ENCODE measurements at places on chromosomes 2 and 18.
A peak's percentile ranks its signal among the peaks of the same experiment; 100 is the strongest.

- no peak for DNase-seq
These were observed 983.0 kb upstream of the SLC39A10 start for GRCh38 chr2:194674043-194674442.

DNA sequence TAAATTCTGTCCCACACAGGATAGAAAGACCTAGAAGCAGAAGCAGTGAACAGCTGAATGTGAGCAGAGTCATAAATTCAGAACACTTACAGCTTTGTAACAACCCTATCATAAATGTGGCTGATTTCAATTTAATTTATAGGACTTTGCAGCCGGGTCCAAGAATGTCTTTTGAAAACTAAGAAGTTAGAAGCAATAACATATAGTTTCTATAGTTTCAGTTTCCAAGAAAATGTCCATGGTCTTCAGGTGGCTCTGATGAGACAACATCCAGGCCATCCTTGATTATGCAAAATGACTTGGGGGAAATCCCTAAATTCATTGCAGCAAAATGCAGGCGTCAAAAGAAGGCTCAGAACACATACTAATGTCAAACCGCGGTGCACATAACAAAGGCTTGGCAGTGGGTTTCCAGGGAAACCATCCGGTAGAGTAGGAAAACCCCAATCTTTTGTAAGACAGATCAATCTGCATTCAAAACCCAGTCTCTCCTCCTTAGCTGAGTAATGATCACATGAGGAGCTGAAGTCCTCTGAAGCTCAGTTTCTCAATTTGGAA, 442.2 kb upstream of the ID2 start:
- DNase-seq = no peak

- no peak for DNase-seq
These were observed 43.0 kb downstream of the CENPO start for GRCh38 chr2:24836206-24836605.

GRCh38 chr2:33111002-33111446, 164.3 kb downstream of the LTBP1 start:
- no peak for DNase-seq

GRCh38 chr18:40235323-40235722, 1719.7 kb upstream of the PIK3C3 start:
- DNase-seq = no peak

- DNase-seq = no peak
These were observed 287.0 kb downstream of the PHLPP1 start for GRCh38 chr18:63002305-63002704.

GRCh38 chr2:99404039-99404796, 67.0 kb downstream of the EIF5B start:
- DNase-seq = no peak

DNA sequence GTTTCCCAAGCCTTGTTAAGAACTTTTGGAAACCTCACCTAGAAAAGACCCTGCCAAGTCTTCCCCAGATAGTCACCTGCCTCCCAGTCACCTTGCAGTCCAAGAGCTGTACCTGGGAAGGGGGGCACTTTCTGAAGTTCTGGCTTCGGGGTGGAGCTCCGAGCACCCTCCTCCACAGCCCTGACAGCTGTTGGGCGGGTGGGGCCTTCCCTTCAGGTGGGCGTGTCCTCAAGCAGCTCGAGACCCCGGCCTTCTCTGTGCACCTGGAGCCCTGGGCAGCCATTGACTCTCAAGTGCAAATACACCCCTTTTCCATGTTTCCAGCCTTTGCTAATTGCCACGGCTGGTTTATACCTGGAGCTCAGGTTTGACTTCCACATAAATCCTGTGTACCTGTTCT, 37.0 kb upstream of the IGFBP5 start:
- DNase-seq = no peak

- DNase-seq = peak; percentile 48
These were observed 169.2 kb upstream of the FHL2 start for GRCh38 chr2:105567996-105568494.

DNA sequence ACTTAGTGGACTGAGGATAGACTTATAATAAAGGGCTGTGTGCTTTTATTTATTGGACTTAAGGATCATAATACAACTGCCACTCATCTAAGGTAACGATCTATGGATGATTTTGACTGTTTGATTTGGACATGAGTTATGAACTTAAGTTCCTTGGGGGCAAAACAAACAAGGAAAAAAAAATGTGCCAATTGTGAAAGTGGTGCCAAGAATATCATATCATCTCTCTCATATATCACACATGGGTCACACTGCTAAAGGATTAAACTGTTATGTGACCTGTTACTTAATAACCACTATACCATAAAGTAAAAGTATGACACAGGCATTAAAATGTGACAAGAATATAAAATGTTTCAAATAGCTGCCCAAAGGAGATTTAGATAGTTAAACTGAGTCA, 886.3 kb downstream of the ERBB4 start:
- no peak for DNase-seq

GRCh38 chr18:3451989-3452749, 2.2 kb downstream of the TGIF1 start:
- peak; percentile 78 for DNase-seq

DNA sequence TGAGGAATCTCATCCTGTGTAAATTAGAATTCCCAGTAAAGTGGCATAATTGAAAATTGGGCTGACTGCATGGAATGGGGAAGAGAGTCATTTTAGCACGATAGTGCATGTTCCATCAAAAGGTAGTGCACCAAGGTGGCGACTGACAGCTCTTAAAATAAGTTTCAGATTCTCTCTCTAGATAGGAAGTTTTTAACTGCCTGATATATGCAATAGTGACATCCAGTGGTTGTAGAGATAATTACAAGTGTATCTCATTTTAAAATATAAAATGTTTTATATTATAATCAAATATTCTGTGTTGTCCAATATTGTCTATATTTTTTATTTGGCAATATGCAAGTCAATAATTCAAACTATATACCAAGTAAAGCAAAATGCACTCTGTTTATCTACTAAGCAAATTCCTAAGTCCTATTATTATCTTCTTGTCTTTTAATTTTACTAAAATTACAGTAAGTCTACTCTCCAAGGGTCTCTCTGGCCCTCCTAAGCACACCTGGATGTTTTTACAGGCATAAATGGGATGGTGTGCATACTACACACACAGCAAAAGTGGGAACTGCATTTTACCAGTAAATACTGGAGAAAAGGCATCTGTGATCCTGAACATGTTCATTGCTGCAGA, 397.7 kb upstream of the HNRNPA3 start:
- peak; percentile 51 for DNase-seq

DNA sequence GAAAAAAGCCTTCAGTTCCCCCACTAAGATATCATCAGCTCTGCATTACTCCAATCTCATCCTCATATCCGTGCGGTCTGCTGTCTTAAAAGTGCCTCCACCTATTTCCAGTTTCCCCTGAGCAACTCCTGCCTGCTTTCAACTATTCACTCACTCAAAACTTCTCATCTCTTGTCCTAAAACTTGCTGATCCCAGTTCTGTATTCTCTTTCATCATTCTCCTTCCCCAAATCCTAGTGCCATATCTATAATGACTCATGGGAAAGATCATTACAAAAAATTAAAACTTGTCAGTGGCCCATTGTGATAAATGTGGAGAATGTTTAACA, 20.0 kb downstream of the ACVR1 start:
- no peak for DNase-seq

DNA sequence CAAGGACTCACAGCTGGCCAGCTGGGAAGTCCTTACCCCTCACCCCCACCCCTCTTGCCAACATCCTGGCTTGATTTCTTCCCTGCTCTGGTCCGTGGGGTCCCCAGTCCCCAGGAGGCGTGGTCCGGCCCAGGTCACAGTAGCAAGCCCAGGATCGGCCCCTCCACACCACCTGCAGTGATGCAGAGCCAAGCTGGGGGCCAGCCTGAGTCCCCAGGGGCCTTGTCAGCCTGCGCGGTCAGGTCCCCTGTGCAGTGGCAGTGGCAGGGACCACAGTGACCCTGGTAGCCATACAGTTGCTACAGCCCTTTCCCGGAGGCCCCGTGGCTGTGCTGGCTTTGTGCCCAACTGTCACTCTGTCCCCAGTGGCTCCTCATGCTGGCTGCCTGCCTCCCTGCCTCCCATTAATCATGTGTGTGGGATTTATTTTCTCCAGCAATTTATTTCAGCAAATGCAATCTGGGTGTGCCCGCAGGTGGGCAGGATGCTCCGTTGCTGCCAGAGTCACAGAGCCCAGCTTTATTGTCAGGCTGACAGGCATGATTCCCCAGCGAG, 8.8 kb upstream of the PRSS56 start:
- DNase-seq = peak; percentile 46

- DNase-seq = peak; percentile 70
These were observed 90.0 kb upstream of the TAF1B start for GRCh38 chr2:9753276-9753600.

- DNase-seq = peak; percentile 76
These were observed 182.7 kb upstream of the GLI2 start for GRCh38 chr2:120552800-120553481.

DNA sequence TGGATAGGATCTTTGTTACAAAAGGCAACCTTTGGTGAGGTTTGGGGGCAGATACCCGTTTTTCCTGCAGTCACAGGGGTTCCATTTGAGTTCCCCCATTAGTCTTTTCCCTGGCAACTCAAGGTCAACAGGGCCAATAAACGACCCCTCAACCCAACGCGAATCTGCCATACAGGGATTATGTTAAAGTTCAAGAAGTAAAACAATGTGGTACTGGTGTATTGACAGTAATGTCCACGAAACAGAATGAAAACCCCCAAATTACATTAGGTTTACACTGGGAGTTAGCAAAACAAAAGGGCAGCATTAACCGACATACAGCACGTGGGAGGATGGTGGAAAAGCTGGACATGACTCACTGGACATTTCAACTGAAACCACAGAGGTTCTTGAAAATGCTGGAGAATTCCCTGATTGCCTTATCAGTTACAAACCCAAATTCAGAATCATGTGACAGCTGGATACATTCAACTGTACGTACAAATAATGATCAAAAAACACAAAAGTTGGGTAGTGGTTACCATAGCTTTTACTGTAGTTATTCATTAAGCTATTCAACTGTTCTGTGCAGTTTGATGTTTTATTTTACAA, 4.9 kb upstream of the IMP4 start:
- DNase-seq = no peak

DNA sequence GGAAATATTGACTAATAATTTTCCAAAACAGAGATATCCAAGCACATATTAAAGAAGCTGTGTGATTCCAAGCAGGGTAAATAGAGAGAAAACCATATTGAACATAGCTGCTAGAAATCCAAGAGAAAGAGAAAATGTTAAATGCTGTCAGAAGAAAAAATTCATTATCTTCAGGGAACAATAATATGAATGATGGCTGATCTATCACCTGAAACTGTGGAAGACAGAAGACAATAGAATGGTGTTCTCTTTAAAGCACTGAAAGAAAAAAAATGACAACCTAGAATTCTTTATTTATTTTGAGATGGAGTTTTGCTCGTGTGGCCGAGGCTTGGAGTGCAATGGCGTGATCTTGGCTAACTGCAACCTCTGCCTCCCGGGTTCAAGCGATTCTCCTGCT, 17.3 kb downstream of the PPP1CB start:
- DNase-seq = no peak

- no peak for DNase-seq
These were observed 52.1 kb upstream of the DTNA start for GRCh38 chr18:34657860-34658500.

DNA sequence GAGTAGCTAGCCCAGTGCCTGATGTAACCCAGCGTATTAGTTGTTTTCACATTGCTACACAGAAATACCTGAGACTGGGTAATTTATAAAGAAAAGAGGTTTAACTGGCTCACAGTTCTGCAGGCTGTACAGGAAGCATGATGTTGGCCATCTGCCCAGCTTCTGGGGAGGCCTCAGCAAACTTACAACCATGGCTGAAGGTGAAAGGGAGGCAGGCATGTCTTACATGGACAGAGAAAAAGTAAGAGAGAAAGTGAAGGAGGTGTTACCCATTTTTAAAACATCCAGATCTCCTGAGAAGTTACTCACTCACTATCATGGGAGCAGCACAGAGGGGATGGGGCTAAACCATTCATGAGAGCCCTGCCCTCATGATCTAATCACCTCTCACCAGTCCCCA, 6.1 kb upstream of the CYRIA start:
- no peak for DNase-seq

GRCh38 chr2:240132651-240132980, 3.5 kb downstream of the COPS9 start:
- DNase-seq = no peak

GRCh38 chr18:58397385-58398132, 231.3 kb downstream of the ALPK2 start:
- no peak for DNase-seq

- DNase-seq = no peak
These were observed 125.2 kb downstream of the UBE2E3 start for GRCh38 chr2:181105562-181105961.

GRCh38 chr2:210477496-210477895, 937 bp upstream of the LANCL1 start:
- peak; percentile 48 for DNase-seq

GRCh38 chr2:181165199-181165868, 184.9 kb downstream of the UBE2E3 start:
- DNase-seq = no peak

DNA sequence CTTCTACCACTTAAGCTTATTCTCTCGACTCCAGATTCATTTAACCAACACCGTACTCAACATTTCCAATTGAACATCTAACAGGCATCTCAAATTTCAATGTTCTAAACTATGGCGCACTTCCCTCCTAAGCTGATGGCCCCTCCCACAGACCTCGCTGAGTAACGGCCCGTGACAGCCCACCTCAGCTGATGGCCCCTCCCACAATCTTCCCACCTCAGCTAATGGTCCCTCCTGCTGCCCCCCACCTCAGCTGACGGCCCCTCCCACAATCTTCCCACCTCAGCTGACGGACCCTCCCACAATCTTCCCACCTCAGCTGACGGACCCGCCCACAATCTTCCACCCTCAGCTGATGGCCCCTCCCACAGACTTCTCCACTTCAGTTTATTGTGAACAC, 57.1 kb upstream of the TSPYL6 start:
- no peak for DNase-seq

GRCh38 chr2:165357758-165358157, 111.7 kb upstream of the CSRNP3 start:
- no peak for DNase-seq
